ENCODE measurements at places on chromosomes 2 and 18.

DNA sequence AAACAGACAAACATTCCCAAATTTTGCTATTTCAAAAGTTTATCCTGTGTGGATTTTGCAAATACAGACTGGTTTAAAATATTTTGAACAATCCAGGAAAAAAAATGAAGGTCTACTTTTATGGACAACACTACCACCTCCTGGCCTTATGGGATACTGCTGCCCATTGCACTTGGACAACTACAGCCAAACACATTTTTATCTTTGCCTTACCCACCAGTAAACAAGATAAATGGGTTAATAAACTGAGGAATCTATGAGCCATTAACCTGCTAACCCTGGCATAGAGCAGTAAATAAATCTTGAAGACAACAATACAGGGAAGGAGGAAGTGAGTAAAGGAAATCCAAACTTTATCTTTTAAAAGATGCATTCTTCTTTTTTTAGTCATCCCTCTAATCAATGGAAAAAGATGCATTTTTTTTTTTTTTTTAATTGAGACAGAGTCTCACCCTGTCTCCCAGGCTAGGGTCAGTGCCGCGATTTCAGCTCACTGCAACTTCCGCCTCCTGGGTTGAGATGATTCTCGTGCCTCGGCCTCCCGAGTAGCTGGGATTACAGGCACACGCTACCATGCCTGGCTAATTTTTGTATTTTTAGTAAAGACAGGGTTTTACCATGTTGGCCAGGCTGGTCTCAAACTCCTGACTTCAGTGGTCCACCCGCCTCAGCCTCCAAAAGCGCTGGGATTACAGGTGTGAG is 2.1 kb upstream of the SPIRE1 start:
- peak; percentile 28 for DNase-seq

DNA sequence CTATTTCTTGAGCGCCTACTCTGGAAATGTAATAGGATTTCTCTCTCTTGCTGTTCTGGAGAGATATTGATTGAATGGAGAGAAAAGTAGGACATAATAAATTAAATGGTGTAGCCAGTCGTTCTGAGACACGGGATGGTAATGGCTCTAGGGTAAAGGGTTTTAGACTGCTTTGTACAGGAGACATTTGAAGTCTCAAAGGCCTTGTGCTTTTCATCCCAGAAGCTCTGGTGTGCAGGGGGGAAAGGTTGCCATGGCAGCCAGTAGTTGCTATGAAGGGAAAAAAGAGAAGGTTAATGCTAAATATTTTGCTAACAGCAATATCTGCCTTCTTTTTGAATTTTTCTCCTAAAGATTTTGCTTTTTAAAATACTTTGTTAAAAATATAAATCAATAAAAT is 359.3 kb downstream of the RIT2 start:
- DNase-seq = no peak

GRCh38 chr2:214896274-214896673 is 86.8 kb upstream of the BARD1 start:
- no peak for DNase-seq

GRCh38 chr18:23351521-23351920 is 101.6 kb upstream of the RIOK3 start:
- no peak for DNase-seq

GRCh38 chr2:180000434-180000833 is 6.7 kb downstream of the CWC22 start:
- no peak for DNase-seq

DNA sequence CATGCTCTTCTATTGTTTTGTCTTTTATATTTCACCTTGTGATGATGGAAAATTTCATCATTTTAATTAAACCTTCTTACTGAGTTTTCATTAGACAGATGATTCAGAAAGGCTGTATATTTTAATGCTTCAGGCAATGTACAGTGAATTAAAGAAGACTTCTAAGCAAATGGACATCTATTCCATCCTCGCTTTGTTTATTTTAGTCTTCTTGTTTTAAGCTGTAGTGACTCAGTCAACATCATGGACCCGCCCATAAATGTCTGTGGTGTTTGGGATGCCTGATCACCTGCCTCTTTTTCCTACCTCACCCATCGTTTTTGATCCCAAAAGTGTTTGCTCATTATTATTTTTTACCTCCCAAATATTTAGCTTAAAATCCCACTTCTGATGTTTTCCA is 43.1 kb downstream of the KYNU start:
- no peak for DNase-seq

DNA sequence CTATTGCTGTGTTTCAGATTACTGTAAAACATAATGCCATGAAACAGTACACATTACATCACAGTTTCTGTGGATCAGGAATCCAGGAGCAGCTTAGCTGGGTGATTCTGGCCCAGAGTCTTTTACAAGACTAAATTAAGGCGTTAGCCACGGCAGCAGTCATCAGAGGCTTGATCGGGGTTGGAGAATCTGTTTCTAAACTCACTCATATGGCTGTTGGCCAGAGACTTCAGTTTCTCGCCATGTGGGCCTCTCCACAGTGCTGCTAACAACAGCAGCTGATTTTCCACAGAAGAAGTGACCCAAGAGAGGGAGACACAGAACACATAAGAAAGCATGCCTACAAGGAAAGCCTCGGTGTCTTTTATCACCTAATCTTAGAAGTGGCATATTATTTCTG is 89.2 kb upstream of the MYO3B start:
- no peak for DNase-seq

Measured in AML-193 (cell line).